Stimulated activated CD8-positive, alpha-beta memory T cell treated with anti-CD3 and anti-CD28 coated beads, Interleukin-7, amount 100 ng/mL, for 1 hour (primary cell): ENCODE measurements at places on chromosomes 6 and 20.

DNA sequence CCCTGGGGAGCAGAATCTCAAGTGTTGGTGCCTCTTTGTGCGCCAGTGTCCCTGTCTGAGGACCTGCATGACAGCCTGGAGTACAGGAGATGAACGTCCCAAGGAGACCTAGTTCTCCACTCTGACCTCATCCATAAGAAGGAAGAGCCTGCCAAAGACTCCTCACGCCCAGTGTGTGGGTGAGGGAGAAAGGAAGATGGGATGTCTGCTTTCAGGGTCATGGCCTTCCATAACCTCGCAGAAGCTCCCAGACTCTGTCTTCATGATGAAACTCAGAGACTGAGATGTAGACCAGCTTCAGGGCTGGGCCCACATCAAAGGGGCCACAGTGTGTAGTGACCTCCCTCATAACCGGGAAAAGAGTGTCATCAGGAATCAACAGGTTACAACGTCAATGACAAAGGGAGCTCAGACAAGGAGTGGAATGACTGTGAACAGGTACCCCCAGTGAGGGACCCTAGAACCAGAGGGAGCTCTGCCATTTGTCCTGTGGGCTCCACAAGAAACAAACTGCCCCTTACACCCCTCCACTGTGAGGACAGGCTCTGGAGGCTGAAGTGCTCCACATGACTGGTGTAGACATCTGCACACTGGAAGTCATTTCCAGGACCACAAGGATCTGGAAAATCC is 8.1 kb downstream of the HLA-DQB1 start:
- no peak for DNase-seq

DNA sequence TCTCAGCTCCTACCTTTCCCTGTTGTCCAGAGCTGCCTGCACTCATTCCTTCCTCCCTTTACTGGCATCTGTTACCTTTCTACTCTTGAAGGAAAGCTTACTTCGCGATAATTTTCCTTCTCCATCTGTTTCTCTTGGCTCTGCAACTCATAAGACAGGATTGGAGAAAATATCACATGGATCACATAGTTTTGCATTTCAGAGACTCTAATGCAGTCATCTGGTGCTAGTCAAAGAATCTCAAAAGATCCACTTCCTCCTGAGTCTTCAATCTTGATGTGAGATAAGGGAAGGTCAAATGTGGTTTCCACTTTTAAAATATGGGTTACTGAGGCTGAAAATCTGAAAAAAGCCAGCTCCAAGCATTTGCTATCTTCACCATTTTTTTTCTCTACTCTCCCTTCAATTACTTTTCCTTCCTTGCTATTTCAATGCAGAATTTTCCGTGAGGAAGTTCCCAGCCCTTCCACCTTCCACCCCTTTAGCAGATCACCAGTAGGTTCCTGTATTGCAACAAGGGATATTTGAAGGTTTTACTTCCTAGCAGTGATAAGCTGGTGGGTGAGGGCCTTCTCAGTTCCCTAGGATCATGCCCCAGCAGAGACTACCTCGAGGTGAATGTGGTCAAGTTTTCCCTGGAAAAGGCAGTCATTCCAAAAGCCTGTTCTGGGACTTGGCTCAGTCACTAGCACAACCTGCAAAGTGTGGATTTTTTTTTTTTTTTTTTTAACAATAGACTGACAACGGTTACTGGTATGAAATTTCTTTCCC is 62.8 kb upstream of the LRRC1 start:
- DNase-seq = no peak

- no peak for DNase-seq
Measured at GRCh38 chr6:127342296-127342945, 988 bp downstream of the ECHDC1 start.

DNA sequence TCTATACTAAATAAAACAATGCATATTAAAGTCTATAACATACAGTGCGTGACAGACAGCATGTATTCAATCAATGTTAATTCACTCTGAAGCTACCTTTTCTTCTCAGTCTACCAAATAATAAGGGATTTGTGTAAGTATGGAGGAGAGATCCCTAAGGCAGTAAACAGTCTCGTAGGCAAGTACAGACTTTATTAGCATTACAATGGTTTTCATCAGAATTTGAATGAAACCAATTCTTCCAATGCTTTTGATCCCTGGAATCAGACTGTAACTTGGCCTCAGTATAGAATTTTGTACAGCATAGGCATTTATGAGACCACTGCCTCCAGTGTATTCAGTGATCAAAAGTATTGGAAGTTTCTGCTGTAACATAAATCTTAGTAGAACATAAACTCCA is 19.5 kb downstream of the LYRM4 start:
- no peak for DNase-seq

DNA sequence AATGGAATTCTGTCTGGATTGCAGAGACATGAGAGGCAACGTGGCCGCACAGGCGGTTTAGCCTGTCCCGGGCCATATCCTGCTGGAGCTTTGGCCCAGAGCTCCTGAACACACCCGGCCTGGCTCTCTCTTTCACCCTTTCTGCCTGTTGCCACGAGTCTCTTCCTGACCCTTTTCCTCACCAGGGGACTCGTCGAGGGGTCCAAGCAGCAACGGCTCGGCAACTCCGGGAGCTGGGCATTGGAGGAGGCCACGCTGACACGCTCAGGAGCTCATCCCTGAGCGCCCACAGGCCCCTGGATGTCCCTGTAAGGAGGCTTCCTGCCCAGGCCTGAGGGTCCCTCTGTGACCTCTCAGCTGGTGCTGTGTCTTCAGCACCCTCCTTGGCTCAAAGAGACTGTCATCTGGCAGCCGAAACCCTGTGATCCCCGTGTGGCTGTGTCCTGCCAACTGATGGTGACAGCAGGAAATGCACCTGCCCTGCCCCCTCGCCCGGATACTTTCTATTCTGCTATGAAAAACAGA is 103.8 kb downstream of the RNASET2 start:
- no peak for DNase-seq

DNA sequence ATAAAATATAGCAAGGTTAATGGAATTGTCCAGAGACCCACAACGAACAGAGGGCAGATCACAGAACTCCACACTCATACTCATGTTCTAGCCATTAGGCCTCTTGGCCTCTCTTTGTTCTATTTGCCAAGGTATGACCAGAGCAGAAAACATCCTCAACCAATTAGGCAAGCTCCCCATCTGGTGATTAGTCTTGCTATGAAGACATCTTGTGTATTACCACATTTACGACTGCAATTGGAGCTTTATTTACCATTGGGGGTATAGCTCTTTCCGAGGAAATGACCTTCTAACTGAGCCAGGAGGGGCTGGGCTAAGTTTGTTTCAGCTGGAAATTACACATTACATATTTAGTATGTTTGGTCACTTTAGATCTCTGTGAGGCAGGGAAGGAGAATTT is 593.9 kb downstream of the CD109 start:
- no peak for DNase-seq

DNA sequence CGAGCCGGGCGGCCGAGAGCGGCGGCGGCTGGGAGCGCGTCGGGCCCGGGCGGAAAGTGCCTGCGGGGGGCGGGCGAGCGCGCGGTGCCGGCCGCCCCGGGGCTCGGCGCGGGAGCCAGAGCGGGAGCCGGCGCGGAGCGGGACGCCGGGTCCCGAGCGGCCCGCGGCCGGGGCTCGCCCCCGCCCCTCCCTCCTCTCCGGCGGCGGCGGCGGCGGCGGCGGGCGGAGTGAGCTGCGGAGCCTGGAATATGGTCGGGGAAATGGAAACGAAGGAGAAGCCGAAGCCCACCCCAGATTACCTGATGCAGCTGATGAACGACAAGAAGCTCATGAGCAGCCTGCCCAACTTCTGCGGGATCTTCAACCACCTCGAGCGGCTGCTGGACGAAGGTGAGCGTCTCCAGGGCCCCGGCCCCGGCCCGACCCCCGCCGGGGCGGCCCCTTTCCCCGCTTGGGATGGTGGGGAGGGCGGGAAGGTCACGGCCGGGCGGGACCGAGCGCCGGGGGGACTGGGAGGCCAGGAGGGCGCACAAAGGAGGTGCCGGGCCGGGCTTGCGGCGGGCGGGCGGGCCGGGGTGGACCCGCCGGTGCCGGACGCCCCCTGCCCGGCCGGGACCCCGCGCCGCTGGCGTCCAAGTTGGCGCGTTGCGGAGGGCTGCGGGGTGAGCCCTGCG is 565 bp downstream of the QKI start:
- DNase-seq = no peak
